NCI-H2107 (cell line): ENCODE measurements at places on chromosomes 5 and 9.
A peak's percentile ranks its signal among the peaks of the same experiment; 100 is the strongest.

GRCh38 chr5:5678909-5679308, 256.4 kb downstream of the ICE1 start:
- DNase-seq, result no peak

DNA sequence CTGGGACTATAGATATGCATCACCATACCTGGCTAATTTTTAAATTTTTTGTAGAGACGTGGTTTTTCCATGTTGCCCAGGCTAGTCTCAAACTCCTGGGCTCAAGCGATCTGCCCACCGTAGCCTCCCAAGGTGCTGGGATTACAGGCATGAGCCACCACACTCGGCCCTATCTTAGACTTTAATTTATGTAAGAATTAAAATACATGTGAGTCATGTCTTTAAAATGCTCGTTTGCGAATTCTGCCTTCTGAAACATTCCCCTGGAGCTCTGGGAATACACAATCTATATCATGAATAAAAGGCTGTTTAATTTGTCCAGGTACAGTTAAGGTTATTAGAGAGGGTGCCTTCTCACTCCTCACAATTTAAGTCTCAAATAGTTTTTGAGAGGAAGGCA, 32.8 kb downstream of the RHOBTB3 start:
- DNase-seq, result no peak

DNA sequence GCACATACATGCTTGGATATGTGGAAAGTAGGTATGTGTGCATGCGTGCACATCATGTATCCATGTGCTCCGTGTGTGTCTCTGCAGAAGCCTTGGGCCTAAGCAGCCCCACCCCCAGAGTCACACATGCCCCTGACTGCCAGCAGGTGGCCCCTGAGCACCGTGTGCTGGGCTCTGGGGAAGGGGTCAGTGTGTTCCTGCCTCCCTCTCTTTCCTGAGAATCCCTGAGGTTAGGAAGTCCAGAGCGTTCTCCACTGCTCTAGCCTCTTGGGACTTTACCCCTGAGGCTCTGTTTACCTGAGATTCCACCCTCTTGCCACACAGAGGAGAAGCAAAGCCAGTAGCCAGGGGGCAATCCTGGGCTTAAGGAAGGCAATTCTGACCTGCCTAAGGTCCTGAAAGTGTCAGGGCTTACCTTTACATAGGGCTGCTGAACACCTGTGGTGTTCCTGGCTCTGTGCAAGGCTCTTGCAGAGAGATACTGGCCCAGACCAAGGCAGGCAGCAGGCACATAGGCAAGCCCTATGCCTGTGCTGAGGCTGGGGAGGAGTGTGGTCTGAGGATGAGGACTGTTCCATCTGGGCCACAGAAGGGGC, 207.3 kb downstream of the TMEM38B start:
- peak; percentile 25 for DNase-seq

DNA sequence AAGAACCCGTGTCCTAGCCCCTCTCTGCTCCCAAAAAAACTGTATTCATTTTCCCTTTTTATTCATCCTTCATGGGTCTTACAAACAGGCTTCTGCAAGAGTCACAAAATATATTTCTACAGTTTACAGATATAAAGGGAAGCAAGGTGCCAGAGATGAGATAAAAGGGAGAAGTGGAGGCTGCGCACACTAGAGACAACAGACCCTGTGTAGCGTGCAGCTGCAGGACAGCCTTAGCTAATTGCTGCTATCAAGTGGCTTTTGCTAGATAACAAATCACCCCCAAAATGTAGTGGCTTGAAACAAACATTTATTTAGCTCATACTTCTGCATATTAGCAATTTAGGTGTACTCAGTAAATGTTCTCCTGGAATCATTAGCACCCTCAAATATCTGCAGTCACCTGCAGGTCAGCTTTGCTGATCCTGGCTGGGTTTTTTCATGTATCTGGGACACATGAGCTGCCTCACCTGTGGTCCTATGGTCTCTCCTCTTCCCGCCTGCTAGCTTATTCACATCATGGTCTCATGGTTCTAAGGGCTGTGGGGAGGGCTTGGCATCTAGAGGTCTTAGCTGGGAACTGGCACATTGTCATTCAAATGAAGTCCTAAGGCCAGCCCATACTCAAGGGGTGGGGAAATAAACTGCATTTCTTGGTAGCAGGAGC, 29.4 kb downstream of the ARHGEF37 start:
- DNase-seq, result no peak

- DNase-seq, result no peak
Observed at GRCh38 chr5:156330141-156330870, 3.3 kb downstream of the SGCD start.

- no peak for DNase-seq
Observed at GRCh38 chr5:157978061-157978460, 119.1 kb upstream of the CLINT1 start.

GRCh38 chr5:14806456-14806855, 65.1 kb downstream of the ANKH start:
- DNase-seq, result no peak

DNA sequence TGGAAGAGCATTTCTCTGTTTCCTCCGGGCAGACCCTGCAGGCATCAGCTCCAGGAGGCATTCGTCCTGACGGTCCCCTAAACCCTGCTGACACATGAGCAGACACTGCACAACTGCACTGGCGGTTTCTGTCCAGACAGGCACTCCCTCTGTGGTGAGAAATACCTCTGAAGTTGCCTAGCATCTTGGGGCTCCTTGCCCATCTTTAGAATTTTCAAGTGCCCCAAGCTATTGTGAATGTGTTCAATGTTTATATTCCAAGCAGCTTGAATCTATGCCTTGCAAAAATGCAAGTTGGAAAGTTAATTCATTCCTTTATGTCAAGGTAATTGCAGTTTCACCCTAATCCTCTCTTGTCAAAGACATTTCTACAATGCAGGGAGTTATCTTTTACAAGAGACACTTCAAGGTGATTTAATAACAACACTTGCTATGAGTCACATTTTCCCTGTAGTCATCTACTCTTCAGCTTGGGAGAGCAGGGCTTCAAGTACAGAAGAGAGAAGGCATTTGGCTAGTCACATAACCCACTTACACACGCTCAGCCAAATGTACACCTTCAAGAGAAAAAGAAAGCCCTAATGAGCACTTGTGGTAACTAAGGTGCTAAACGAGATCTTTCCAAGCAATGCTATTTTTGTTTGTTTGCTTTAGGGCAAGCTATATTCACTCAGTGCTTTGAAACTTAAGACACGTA, 302.5 kb downstream of the MLLT3 start:
- DNase-seq, result peak; percentile 8

GRCh38 chr5:119358901-119359603, 3.2 kb downstream of the TNFAIP8 start:
- no peak for DNase-seq

- DNase-seq, result no peak
Observed at GRCh38 chr5:145293716-145294115, 541.4 kb downstream of the PRELID2 start.

- DNase-seq, result no peak
Observed at GRCh38 chr9:643966-644365, 197.5 kb upstream of the DMRT1 start.

DNA sequence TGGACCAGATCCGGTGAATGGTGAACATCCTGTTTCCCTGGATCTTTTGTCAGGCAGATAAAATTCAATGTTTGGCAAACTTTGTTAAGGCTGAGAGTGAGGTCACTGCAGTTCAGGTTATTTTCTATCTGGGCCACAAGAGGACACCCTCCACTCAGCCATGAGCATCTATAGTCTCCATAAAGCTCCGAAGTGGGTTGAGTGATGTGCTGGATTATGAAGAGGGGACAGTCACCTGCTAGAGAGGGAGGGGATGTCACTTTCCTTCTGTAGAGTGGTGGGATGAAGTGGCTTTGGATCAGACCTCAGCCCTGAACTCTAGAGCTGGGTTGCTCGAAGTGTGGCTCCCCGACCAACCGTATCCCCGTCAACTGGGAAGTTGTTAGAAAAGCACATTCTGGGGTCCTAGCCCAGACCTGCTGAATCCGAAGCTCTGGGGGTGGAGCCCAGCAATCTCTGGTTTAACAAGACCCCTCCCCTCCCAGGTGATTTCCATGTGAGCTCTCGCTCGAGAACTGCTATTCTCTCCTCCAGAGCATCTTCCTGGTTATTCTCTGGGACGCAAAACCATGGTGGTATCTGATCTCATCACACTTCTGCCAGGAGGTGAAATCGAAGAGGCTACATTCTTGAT, 31.8 kb upstream of the FGF1 start:
- no peak for DNase-seq

DNA sequence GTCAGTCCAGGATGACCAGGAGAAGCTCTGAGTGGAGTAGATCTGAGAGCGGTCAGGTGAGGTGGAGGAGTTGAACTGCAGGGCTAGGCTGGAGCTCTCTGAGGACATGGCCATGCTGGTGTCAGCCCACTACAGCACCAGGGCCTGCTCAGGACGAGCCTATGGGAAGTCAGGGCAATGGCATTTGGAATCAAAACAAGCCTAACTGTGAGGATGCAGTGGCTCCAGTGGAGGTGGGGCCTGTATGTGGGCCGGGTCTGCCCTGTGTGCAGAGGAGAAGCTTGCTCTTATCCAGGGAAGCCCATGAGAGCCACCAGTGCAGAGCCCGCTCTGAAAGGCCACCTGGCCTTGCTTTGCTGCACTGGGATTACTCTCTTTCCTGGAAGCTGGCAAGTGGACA, 11.1 kb downstream of the CXCL14 start:
- DNase-seq, result no peak

DNA sequence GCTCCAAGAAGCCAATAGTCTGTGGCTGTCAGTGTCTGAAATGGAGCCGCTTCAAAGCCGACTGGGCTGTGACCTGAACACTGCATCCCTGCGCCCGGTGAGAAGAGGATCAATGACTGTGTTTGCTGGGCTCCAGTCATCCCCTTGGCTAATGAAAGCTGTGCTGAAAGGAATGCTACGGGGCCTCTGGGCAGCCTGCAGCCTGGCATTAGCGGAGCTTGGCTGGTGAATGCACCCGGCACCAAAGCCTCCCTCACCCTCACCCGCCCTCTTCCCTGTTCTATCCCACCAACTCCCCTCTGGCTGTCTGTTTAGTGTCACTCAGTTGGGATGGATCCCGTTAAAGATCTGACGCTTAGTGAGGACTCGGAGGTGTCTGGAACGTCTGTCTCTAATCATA, 355.3 kb downstream of the BNC2 start:
- no peak for DNase-seq

GRCh38 chr5:40619421-40619820, 60.3 kb upstream of the PTGER4 start:
- DNase-seq, result no peak

DNA sequence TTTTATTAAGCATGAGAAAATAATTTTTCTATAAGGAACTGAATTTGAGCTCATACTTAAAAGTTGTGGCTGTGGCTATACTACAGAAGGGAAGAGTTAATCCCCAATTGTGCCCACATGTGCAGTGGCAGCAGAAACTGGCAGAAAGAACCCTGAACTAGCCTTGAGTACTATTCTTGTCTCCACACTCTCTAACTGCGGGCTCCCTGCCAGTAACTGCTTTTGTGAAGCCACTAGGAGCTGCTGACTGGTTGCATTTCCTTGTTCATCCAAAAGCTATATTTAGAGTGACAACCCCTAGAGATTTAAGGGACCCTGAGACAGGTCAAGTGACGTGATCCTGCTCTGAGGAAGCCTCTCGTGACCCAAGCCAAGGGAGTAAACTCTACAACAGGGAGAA, 238.6 kb downstream of the ELAVL2 start:
- DNase-seq, result no peak

- no peak for DNase-seq
Observed at GRCh38 chr5:56282951-56283350, 49.8 kb upstream of the ANKRD55 start.

DNA sequence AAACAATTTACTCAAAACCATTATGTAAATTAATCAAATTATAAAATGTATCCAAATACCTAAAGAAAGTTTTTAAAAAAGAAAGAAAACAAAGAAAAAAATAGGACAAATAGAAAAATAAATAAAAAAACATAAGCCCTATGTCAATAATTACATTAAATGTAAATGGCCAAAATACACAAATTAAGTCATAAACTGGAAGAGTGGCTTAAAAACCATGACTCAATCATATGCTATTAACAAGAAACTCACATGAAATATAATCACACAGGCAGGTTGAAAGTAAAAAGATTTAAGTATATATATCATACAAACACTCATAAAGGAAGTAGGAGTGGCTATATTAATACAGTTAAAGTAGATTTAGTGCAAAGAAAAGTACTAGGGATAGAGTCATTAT, 95.3 kb downstream of the PRELID2 start:
- DNase-seq, result no peak

- DNase-seq, result no peak
Observed at GRCh38 chr9:134858051-134858841, 22.4 kb upstream of the FCN2 start.

GRCh38 chr9:110954822-110955291, 83.4 kb downstream of the LPAR1 start:
- DNase-seq, result no peak
